ENCODE measurements at places on chromosomes 2 and 18. TPM values are rescaled to one million over a fixed set of nuclear protein-coding genes. Genes with fewer than 3 reads are reported as not detected.

Gene MROH2A
- polyA plus RNA-seq, result not detected

Gene SCYGR4
- not detected for polyA plus RNA-seq

Gene IKZF2
- 2.9 TPM for polyA plus RNA-seq

Gene SFXN5
- 10.8 TPM for polyA plus RNA-seq

- DNase-seq, result no peak
These were observed 96.6 kb downstream of the RAPH1 start for GRCh38 chr2:203438528-203438927.

DNA sequence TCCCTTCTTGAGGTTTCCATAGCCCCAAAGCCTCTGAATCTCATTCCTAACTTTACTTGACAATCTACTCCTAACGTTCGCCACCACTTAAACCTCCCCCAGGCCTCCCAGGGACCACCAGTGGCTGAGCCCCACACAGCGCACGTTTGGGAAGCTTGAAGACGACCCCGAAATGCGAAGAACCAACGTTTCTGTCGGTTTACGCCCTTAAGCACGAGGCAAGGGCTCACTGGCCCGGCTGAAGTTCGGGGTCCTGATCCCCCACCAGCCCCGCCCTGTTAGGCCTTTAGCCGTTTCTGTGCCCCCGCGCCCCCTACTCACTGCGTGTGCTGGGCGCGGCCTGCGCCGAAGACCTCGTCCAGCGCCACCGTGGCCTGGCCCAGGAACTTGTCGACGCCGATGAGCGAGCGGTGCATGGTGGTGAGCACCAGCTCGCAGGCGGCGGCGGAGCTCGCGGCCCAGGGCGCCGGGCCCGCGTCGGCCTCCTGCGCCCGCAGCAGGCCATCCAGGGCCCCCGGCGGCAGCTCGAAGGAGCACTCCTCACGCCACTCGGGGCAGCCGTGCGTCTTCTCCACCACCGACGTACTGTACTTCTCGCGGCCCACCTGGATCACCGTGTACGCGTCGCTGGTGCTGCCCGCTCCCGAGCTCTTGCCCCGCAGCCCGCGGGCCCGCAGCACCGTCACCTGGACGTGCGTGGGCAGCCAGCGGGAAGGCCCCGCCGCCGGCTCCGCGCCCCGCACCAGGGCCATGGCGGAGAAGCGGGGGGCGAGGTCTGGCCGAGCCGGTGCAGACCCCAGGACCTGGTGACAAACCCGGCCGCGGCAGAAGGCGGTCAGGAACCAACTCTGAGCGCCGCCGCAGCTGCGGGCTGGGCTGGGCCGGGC, 479 bp downstream of the RAB11FIP5 start:
- no peak for DNase-seq
